ENCODE measurements at places on chromosomes 1 and 21.

- DNase-seq = no peak
Observed at GRCh38 chr1:174982971-174983689, 16.6 kb upstream of the CACYBP start.

DNA sequence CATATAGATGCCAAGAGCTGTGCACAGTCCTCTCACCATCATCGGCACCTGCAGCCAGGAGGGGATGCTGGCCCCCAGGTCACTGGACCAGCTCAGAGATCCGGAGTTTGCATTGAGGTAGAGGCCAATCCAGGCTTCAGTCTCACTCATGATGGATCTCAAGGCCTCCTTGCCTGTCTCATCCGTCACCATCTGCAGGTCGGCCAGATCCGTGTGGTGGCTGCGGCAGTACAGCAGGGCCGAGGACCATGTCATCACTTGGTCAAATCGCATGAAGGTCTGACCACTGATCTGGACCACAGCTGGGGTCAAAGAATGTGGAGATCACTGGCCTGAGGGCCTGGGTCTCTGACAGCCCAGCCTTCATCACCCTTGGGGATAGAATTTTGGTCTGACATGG lies 6.6 kb downstream of the CLEC20A start:
- DNase-seq = no peak

- DNase-seq = no peak
Observed at GRCh38 chr1:116877141-116877818, 32.4 kb upstream of the PTGFRN start.

DNA sequence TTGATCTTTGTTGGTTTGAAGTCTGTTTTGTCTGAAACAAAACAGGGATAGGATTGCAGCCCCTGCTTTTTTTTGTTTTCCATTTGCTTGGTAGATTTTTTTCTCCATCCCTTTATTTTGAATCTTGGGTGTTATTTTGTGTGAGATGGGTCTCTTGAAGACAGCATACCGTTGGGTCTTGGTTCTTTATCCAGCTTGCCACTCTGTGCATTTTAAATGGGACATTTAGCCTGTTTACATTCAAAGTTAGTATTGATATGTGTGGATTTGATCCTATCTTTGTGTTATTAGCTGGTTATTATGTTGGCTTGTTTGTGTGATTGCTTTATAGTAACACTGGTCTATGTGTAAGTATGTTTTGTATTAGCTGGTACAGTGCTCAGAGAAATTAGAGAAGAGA lies 40.9 kb downstream of the GIPC2 start:
- no peak for DNase-seq

- no peak for DNase-seq
Observed at GRCh38 chr1:161994175-161994668, 29.4 kb downstream of the OLFML2B start.

GRCh38 chr1:28282426-28283407 lies 23.4 kb downstream of the SESN2 start:
- DNase-seq = no peak

DNA sequence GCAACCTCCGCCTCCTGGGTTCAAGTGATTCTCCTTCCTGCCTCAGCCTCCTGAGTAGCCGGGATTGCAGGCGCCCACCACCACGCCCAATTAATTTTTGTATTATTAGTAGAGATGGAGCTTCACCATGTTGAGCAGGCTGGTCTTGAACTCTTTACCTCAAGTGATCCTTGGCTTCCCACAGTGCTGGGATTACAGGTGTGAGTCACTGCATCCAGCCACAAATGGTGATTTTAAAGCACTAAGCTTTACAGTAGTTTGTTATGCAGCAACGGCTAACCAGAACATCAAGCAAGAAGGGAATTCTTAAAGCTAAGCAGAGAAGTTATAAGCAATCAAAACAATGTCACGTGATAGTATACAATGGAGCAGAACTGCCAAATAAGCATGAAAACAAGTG lies 65.7 kb downstream of the NVL start:
- DNase-seq = no peak

DNA sequence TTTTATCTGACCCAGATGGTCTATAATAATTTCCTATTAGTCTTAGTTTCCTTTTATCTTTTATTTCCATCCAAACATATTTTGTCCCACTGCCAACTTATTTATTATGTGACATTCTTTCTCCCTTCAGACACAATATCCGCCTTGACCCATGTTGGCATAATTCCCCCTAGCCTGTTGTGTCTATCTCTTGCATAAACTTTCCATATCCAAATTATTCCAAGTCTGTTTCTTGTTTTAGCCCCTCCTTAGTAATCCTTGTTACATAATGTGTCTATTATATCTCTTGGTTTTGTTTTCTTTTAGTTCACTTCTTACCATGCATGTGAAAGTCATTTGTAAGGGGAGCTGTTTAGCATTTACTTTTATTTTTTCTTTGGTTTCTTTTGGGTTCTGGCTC lies 81.6 kb upstream of the CACHD1 start:
- no peak for DNase-seq

GRCh38 chr21:8993943-8994639 lies 1527.3 kb upstream of the TPTE start:
- DNase-seq = no peak

DNA sequence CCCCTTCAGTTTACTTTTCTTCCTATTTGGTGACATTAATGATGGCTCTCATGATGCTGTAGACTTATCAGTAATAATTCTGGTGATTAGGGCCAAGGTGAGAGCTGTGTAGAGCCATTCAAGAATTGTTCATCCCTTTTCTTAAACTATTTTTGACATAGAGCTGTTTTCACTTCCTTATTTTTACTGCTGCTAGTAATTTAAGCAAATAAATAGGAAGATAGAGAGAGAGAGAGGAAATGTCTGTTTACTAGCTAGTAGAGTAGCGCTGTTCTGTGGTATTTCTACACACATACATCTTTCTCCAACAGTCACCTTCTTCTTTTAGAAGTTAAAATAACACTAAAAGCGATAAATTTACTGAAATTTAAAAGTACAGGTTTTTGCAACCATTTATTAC lies 678.0 kb upstream of the ZP4 start:
- no peak for DNase-seq

DNA sequence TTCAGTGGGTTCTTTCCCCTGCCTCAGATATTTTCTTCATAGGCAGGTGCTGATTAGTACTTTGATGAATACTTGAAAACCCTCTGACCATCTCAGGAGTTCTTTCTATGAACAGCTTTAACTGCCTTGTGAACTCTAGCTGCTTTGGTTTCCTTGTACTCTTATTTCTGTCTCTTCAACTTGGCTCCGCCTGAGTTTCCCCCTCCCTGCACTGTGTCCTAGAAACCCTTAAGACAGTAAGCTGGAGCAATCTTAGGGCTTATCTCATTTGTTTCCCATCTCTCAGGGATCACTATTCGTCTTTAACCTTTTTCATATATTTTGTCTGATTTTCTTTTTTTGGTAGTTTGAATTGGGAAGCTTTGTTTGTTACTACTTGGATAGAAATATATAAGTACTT lies 99.1 kb downstream of the PKN2 start:
- no peak for DNase-seq

- peak; percentile 99 for DNase-seq
Observed at GRCh38 chr1:172532700-172533512, at the start of gene SUCO. SUCO (plus strand) TSS chr1:172533150; CDS start chr1:172533436, 286 bp downstream.

GRCh38 chr21:32994305-32994704 lies 31.4 kb upstream of the OLIG2 start:
- DNase-seq = no peak

DNA sequence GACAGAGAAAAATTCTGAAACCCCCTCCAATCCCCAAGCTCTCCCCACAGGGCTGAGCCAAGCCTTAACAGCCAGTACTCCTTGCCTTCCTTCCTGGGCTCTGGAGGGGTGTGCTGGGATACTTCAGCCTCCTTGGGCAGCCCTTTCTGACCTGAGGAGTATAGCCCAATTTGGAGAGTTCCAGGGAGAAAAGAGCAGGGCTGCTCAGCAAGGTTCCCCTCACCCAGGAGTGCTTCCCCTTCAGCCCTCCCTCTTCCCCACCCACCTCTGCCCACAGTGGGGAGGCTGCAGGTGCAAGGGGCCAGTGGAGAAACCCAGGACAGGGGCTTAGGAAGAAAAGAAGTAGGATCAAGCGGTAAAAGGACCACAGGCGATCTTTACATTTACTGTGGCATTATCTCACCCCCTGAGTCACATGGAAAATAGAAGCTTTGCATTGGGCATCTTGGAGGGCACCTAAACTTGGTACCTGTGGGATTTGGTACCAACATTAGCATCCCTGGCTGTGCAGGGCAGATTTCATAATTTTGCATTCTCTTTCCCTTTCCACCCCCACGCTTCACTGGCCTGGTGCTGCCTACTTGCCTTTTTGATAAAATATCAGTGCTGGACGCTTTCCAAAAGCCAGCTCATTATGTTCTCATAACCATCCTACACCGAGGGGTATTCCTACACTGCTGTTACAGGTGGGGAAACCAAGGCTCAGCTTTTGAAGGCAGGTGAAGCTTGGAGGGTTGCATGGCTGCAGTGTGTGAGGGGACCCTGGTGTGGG lies 2.8 kb upstream of the ADORA1 start:
- DNase-seq = no peak

DNA sequence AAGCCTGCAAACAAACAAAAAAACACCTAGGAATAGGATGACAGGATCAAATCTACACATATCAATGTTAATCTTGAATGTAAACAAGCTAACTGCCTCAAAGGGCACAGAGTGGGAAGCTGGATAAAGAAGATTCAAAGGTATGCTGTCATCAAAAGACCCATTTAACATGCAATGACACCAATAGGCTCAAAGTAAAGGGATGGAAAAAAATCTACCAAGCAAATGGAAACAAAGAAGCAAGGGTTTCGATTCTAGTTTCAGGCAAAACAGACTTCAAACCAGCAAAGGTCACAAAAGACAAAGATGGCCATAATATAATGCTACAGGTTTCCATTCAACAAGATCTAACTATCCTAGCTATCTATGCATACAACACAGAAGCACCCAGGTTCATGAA lies 16.2 kb upstream of the OR2T10 start:
- no peak for DNase-seq

DNA sequence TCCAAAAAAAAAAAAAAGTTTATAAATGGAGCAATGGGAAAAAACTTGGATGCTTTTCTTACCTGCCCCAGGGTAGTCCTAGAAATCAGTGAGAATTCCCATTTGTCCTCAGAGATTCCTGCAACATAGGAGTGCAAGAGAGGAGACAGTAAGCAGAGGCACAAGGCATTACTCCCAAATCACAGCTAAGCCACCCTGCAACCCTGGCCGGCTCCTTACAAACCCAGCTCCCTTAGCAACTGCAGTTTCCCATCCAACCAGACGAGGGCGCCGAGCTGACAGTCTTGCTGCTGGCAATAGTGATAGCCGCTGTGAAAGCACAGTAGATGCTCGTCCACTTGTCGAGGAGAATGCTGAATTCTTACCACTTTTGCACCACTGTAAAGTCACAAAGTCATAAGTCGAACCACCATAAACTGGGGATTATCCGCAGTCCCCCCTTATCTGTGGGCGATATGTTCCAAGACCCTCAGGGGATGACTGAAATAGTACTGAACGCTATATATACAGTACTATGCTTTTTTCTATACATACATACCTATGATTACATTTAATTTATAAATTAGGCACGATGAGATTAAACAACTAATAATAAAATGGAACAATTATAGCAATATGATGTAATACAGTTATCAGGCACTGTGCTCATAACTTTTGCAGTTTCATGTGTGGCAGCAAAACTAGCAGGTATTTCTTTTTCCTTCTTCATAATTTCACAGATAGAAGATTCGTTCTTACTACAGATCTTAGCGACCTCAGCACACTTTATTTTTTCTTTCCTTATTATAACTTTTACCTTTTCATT lies 6.0 kb upstream of the PITHD1 start:
- peak; percentile 73 for DNase-seq

- DNase-seq = no peak
Observed at GRCh38 chr1:74375376-74375775, 137.0 kb downstream of the LRRC53 start.

DNA sequence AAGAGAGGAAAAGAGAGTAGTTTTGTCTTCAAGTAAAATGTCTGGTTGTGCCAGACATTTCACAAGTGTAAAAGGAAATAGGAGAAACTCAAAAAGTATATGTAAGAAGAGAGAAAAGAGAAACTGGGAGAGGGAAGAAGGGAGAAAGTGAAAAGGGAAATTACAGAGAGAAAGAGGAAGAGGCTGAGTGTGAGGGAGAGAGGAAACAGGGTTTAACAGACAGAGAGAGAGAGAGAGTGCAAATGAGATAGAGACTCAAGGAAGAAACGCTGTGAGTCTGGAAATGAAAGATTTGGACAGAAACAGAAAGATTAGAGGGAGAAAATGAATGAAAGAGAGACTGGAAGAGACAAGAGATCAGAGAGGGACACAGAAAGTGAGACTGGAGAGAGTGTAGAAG lies 806.2 kb downstream of the PLA2G4A start:
- DNase-seq = no peak

- DNase-seq = no peak
Observed at GRCh38 chr1:75245239-75245638, 111.1 kb downstream of the LHX8 start.

DNA sequence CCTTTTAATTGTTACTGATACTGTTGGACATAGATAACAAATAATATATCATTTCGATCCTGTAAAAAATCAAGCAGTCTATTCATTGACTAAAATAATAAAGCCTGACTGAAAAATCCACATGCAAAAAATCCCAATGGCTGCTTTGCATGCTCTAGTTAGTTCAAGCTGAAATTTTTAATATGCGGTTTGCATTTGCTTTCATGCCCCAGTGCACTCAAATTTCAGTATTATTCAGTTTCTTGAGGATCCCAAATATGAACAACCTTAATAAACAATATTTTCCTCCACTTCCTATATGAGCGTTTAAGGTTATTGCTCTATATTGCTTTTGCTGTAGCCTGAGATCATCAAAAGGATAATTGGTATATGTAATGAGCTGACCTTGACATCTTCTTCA lies 75.1 kb upstream of the DPH5 start:
- no peak for DNase-seq

GRCh38 chr1:78009836-78010235 lies 5.1 kb downstream of the DNAJB4 start:
- DNase-seq = no peak

All from stimulated activated CD8-positive, alpha-beta memory T cell treated with anti-CD3 and anti-CD28 coated beads, Interleukin-4, amount 100 ng/mL, for 1 hour (primary cell).